Activated CD8-positive, alpha-beta T cell treated with anti-CD3 and anti-CD28 coated beads, Interleukin-2, amount 10 ng/mL, durations not matched to agents 7 days and 5 days (primary cell): ENCODE measurements at places on chromosomes 6 and 20. TPM values are rescaled to one million over a fixed set of nuclear protein-coding genes. Genes with fewer than 3 reads are reported as not detected.
A peak's percentile ranks its signal among the peaks of the same experiment; 100 is the strongest.

DNA sequence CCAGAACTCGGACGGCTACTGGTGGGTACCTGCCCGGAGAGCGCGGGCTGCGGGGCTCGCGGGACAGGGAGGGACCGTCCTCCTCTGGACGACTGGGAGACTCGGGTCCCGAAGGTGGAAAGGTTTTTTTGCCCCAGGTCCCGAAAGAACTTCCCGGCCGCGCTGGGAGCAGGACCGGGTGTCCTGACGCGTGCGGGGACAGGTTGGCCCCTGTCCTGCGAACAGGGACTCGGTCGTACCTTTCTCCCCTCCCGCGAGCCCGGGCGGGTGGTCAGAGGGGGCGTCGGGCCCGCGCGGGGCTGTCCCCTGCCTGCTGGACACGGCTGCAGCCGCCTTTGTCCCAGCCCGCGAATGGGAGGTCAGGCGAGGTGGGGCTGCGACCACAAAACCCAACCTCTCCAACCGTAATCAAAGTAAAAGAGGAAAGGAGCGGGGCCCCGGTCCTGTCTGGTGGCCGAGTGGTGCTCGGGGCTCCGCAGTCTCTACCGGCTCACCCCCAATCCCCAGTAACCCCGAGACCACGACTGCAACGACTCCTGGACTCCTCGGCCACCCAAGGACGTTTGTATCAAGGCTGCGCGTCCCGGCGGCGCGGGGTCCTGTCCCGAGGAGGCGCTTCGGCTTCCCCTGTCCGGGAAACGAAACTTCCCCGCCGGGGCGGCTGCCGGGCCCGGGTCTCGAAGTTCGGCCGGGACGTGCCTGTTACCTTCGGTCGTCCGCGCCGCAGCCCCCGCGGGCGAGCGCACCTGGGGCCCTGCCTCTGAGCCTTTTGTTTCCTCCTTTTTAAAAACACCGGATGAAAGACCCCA, 798 bp downstream of the DSP start:
- DNase-seq, result no peak

DNA sequence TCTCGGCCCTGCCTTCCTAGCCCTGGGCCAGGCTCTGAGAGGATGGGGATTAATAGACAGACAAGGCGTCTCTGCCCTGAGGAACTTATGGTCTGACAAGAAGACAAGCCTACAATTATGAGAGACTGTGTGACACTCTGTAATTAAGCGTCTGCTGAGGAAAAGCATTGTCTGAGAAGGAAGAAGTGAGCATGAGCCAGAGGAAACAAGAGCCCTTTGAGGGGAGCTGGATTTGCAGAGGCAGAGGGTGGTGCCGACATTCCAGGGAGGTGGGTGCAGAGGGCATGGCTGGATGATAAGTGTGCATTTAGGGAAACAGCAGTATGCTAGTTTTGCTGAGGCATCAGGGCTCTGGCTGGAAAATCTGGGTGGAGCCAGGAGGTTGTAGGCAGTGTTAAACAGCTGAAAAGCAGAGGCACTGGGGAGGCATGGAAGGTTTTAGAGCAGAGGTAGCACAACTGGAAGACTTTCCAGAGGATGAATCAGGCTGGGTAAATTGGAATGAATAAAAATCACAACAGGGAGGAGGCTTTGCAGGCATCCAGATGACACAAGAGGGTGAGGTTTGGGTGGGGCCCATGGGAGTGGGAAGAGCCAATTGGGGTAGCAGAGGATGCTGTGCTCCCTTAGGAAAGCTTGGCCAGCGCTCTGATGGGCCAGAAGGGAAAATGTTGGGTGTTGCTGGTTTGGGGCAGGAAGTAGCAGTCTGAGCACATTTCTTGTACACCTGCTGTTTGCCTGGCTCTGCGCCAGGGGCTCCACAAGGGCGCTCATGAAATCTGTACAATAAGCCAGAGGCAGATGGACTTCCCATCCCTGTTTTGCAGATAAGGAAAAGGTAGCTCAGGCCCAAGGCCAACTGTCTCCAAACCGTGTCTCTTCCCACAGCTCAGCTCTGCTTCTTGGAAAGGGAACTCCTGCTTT, 74.0 kb upstream of the MYL9 start:
- peak; percentile 58 for DNase-seq

DNA sequence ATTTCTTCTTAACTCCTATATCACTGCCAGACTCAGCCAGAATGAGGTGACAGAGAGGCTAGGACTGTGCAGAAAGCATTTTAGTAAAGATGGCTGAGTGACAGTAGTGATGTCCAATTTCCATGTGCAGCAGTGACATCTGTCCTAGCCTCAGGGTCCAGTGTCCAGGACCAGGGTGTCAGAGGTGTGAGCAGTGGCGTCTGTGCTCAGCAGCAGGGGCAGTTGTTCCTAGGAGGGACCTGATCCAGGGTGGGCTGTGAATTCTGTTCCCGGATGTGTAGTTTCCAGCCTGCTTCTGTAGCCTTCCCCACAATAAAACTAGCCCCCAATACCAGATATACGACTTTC, 6.0 kb downstream of the HLA-B start:
- no peak for DNase-seq

- DNase-seq, result no peak
Observed at GRCh38 chr6:6723921-6724538, 135.5 kb downstream of the LY86 start.

GRCh38 chr6:95614094-95614493, 36.8 kb downstream of the MANEA start:
- DNase-seq, result no peak

DNA sequence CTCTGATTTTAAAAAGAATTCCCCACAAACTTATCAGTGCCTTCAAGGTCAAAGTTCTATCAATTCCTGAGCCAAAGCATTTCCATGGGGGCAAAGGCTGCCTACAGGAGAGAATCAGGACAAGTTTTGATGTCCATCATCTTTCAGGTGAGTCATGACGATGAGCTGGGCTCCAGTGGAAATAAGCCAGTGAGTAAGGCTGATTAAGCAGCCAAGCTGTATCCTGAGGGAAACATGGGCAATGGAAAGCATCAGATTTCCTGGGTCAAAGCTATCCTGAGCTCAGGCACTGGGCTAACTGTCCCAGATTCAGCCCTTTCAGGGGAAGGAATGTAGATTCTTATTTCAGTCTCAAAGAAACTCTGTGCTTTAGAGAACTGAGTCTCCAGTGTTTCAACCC, 377.4 kb downstream of the CD109 start:
- DNase-seq, result no peak

C20orf202 gene
- total RNA-seq, result not detected

WFDC12 gene
- total RNA-seq, result not detected

TBPL1 gene
- 29.1 TPM for total RNA-seq

IL17A gene
- total RNA-seq, result not detected

DCDC2 gene
- total RNA-seq, result not detected

SPAG4 gene
- total RNA-seq, result 5.0 TPM

ELOVL2 gene
- total RNA-seq, result not detected
